ENCODE measurements at places on chromosomes 5 and 9.

DNA sequence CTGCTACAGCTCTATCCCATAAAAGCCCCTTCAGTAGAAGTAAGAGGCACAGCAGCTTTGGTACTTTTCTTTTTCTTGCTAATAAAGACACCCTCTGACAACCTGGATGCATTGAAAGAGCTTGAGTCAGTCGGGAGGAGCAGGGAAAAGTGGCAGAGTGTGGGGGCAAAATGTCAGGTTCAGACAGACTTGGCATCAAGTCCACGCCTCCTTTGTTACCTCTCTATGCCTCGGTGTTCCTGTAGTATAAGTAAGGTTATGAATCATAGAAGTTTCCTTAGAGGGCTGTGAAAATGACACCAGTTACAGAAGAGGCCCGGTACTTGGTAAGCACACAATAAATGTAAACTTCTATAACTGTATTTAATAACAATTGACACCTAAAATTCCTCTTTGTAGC lies 133.9 kb downstream of the ESM1 start:
- DNase-seq = no peak
- H3K27me3 ChIP-seq = no peaks in the 10 kb centered on the region
- no peak overlapping the region for H3K27ac ChIP-seq
- H3K4me1 ChIP-seq = no peaks in the 10 kb centered on the region

DNA sequence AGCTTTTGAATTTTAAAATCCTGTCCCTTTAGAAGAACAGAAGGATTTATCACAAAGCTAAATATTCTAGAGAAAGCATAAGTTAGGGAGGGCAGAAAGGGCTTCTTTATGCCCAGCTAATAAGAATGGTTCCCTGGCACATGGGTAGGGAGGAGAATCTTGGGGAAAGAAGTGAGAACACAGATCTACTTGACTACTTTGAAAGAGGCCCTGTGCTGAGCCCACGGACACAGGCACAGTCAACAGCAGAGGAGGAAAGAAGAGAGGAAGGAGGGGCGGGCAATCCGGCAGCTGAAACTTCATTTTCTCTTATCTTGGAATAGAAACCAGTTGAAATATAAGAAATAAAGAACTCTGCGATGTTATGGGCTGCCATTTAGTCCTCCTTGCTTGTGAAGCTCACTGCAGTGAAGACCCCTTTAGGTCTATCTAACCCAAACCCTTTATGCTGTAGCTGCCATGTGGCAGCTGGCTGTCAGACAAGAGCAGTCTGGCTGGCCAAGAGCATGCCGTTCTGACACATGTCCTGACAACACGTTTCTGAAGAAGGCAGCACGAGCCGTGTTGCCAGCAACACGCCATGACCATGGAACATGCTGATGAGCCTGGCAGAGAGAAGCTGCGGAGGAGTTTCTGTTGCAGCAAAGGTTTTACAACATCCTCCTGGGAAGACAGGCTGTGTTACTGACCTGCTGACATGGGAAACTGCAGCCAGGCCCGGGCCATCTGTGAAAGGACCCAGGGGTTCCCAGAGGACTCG lies 34.2 kb downstream of the ABLIM3 start:
- H3K4me3 ChIP-seq = no peak overlapping the region
- peak overlapping the region; percentile 66 for H3K27ac ChIP-seq
- DNase-seq = no peak

DNA sequence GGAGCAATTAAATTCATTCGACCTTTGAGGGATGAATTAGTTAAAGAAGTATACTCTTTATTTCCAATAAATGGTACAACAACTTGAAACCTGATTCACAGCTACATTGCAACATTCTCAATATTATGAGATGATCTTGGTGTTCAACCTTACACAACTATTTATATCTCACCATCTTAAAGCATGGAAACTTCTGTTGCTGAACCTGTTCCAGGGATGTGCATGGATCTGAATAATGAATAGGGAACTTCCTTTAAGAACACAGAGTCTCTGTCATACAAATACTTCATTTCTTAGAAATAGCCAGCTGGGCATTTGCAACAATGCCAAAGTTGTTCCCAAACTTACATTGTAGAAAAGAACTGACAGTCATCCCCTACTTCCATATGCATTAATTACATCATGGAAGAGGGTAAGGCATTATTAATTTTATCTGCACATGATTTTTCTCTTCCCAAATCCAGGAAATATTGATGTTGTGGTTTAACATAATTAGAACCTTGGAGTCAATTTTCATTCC lies 39.8 kb upstream of the CCDC112 start:
- no peak overlapping the region for H3K4me3 ChIP-seq
- H3K27me3 ChIP-seq = no peaks in the 10 kb centered on the region
- H3K27ac ChIP-seq = no peak overlapping the region
- H3K4me1 ChIP-seq = peaks cover 10% of the 10 kb centered on the region

- no peak overlapping the region for H3K27ac ChIP-seq
- peak; percentile 57 for DNase-seq
- no peaks in the 10 kb centered on the region for H3K4me1 ChIP-seq
- peaks cover 98% of the 10 kb centered on the region for H3K27me3 ChIP-seq
- peak overlapping the region; percentile 32 for H3K4me3 ChIP-seq
- no peaks in the 10 kb centered on the region for H3K36me3 ChIP-seq
Measured at GRCh38 chr5:171667341-171668096, 118.1 kb upstream of the SMIM23 start.

DNA sequence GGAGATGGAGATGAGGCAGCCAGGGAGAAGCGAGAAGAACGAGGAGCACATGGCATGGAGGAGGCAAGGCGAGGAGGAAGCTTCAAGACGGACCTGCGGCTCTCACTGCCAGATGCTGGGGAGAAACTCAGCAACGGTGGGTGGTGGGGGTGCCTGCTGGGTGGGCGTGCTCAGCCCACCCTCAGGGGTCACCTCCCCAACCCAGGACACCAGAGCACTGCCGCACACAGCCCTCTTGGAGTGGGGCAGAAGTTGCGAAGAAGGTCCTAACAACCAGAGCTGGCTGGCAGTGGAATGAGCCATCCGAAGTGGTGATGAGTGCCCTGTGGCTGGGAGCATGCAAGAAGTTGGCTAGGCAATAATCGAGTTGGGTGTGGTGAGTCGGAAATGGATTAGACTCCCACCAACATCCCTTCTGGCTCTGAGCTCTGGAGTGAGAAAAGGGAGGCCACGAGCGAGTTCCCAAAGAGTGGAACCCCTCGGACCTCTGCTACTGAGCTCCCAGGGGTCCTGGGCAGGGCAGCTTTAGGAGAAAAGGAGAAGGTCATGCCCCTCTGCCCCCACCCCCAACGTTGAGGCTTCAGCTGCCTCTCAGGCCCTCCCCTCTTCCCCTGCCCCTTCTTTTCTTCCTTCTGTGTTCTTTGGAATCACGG lies 212.7 kb upstream of the MVB12B start:
- peaks cover 80% of the 10 kb centered on the region for H3K27me3 ChIP-seq
- H3K4me3 ChIP-seq = no peak overlapping the region
- DNase-seq = no peak
- H3K36me3 ChIP-seq = no peaks in the 10 kb centered on the region
- no peak overlapping the region for H3K27ac ChIP-seq

DNA sequence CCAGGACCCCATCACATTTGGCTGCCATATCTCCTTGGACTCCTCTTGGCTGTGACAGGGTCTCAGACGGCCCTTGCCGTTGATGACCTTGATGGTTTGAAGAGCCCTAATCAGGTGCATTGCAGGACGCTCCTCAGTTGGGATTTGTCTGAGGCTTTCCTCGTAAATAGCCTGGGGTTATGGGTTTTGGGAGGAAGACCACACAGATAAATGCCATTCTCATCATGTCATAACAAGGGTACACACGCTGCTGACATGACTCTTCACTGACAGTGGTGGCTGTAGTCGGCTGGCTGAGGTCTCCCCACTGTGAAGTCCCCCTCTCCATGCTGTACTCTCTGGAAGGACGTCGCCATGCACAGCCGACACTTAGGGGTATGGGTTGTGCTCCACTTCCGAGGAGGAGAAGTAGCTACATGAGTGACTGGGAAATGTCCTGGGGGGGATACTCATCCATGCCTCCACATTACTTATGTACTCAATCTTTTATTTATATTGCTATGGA lies 42.9 kb upstream of the SPTLC1 start:
- no peaks in the 10 kb centered on the region for H3K36me3 ChIP-seq
- H3K27me3 ChIP-seq = peaks cover 18% of the 10 kb centered on the region
- H3K27ac ChIP-seq = no peak overlapping the region
- DNase-seq = no peak
- H3K4me1 ChIP-seq = no peaks in the 10 kb centered on the region
- H3K4me3 ChIP-seq = no peak overlapping the region

- no peak for DNase-seq
- no peaks in the 10 kb centered on the region for H3K27me3 ChIP-seq
- no peaks in the 10 kb centered on the region for H3K36me3 ChIP-seq
- H3K27ac ChIP-seq = no peak overlapping the region
Measured at GRCh38 chr9:32404856-32405255, 20.4 kb downstream of the ACO1 start.

DNA sequence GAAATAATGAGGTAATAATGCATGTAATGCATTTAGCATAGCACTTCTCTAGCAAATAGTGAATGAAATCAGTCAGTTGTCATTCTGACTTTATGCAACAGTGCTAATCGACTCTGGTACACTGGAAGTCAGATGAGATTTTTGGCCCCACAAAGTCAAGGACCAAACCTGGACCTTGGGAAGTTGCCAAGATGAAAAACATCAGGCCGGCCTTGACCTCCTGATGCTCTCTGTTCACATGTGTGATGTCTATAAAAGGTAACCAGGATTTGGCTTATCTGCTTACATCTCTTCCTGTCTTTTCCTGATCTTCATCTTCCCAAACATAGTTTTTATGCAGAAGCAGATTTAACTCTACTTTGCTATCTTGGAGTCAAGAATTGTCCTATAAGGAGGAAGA lies 39.5 kb downstream of the SLC22A5 start:
- DNase-seq = no peak
- H3K4me1 ChIP-seq = peaks cover 49% of the 10 kb centered on the region
- H3K36me3 ChIP-seq = peaks cover 20% of the 10 kb centered on the region

- DNase-seq = no peak
- no peaks in the 10 kb centered on the region for H3K27me3 ChIP-seq
- no peak overlapping the region for H3K27ac ChIP-seq
- no peaks in the 10 kb centered on the region for H3K36me3 ChIP-seq
- H3K4me3 ChIP-seq = no peak overlapping the region
- peaks cover 32% of the 10 kb centered on the region for H3K4me1 ChIP-seq
Measured at GRCh38 chr5:82348784-82349425, 70.8 kb upstream of the RPS23 start.

DNA sequence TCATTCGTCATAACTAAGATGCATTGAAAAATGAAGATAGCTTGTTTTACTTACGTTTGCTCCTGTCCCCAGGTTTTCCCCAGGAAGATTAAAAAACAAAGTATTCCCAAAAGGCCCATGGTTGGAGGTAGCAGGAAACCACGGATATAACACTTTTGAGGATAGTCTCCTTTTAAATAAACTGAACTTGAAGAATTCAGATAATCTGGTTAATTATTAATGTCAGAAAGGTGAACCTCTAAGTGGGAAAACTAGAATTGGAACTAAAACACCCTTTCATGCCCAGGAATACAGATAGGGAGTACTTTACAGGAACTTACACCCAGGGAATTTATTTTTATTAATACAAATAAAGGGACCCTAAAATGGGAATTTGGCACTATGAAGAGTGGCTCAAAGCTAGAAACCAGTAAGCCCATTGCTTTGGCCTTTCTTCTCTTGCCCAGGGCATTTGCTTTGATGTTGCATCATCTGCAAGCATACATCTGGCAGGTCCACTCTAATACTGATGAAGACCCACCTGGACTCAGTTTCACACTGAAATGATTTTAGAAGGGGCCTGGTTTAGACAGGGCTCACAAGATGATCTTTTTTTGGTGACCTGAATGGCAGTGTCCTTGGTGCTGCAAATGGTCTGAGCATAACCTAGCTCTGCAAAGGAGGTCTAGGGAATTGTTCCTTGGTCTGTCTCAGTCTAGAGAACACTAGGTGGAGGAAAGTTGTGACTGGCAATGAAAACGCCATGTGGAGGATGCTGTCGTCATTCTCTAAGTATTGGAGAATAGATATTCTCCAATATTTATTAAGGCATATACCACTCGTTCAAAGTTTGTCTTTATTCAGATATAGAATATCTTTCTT lies at the start of gene C5:
Gene C5, minus strand, starts transcription at position 148 of the 861 bp plus-strand sequence. Its CDS starts 29 bp downstream, at position 119.
- no peaks in the 10 kb centered on the region for H3K27me3 ChIP-seq
- H3K4me1 ChIP-seq = peaks cover 9% of the 10 kb centered on the region
- no peaks in the 10 kb centered on the region for H3K36me3 ChIP-seq
